ENCODE measurements at places on chromosomes 16 and 17. TPM values are rescaled to one million over a fixed set of nuclear protein-coding genes. Genes with fewer than 3 reads are reported as not detected.

DNA sequence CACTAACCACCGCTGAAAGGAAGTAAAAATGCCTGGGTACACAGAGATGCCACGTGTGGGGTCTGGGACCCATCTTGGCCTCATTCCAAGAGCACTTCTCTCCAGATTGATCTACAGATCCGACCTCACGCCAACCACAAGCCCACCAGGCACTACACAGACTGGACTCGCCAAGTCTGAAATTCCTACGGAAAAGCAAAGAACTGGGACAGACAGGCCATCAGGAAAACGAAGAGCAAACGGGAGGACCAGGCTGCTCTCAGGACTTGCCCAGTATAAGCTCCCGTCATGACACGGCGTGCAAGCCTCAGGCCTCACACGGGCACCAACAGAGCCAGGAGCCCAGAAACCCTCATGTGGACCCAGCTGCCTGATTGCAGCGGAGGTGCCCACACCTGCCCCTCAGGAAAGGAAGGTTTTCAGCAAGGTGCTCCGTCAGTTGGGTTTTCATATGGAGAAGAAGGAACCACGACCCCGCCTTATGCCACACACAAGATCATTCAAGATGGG is 20.1 kb upstream of the C16orf95 start:
- DNase-seq: no peak

GRCh38 chr16:17227278-17227677 is 243.5 kb downstream of the XYLT1 start:
- no peak for DNase-seq

GRCh38 chr16:55324285-55325079 is 479 bp downstream of the IRX6 start:
- no peak for DNase-seq

The CCT6B gene
- 2.1 TPM for total RNA-seq

DNA sequence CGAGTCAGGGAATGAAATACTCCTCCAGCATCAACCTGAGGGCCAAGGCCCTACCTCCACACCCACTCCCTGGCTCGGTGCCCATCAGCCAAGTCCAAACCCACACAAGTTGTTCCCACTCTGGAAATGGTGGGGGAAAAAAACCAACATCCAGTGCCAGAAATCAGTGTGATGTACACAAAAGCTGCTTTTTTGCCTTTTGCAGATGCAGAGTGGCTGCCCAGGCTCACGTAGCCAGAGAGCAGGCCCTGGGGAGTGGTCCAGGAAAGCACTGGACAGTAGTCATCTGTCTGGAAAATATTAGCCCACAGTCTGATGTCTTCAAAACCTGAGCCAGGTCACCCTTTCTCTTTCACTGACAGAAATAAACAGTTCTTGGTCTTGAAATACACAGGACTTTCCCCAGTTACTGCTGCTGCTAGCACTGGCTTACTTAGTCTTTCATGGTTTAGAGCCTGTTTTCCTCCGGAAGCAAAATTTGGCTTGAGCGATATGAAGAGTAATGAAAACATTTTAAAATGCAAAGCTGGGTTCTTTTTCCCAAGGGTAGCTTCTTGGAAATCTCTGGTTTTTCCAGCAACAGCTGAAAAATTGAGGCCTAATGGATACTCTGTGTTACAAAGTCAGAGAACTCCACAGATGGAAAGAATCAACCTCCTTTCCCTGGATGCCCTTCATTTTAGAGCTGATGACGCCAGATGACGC is 18.2 kb upstream of the NOS2 start:
- no peak for DNase-seq

The SNN gene
- total RNA-seq: 19.2 TPM

GRCh38 chr16:81315271-81316175 is 761 bp downstream of the GAN start:
- DNase-seq: peak; percentile 36

The CSH2 gene
- not detected for total RNA-seq

DNA sequence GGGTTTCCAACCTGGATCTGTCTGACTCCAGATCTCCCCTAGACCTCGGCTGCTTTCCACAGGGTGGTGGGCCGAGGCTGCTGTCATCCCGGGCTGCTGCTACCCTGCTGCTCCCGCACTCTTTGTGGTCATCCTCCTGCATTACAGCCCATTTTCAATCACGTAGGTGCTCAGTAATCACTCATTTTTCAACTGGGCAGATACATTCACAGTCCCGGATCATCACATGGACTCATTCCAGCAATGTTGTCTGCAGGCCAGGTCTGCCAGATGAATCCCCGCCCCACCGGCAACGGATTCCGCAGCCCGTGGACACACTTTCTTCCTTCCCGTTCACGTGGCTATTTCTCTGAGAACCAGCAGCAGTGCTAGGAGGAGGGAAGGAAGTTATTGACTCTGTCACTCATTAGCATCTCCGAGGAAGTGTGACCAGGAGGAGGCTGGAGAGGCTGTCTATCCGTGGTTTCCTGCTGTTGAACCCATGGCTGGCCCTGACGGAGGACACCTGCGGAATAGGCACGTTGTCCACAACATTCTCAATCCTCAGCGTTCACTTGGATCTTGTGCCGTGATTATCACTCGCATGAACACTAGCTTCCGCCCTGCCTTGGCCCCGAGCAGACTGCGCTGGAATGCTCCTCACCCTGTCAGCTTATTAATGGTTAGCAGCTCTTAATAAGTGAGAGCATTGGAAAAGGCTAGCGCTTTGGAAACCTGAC is 14.7 kb upstream of the ZCCHC14 start:
- DNase-seq: no peak

- no peak for DNase-seq
Measured at GRCh38 chr17:6352801-6353560, 81.9 kb downstream of the AIPL1 start.

The SOX8 gene
- total RNA-seq: 3.4 TPM

GRCh38 chr17:74276541-74277009 is 2.5 kb downstream of the DNAI2 start:
- no peak for DNase-seq

DNA sequence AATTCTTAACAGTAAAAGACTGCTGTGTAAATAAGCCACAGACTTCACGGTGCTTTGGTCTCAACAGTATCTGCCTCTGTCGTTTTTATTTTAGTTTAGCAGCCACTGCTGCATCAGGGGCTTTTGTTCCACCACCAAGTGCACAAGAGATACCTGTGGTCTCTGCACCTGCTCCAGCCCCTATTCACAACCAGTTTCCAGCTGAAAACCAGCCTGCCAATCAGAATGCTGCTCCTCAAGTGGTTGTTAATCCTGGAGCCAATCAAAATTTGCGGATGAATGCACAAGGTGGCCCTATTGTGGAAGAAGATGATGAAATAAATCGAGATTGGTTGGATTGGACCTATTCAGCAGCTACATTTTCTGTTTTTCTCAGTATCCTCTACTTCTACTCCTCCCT is 7.9 kb downstream of the HERPUD1 start:
- no peak for DNase-seq

The C17orf78 gene
- total RNA-seq: not detected

DNA sequence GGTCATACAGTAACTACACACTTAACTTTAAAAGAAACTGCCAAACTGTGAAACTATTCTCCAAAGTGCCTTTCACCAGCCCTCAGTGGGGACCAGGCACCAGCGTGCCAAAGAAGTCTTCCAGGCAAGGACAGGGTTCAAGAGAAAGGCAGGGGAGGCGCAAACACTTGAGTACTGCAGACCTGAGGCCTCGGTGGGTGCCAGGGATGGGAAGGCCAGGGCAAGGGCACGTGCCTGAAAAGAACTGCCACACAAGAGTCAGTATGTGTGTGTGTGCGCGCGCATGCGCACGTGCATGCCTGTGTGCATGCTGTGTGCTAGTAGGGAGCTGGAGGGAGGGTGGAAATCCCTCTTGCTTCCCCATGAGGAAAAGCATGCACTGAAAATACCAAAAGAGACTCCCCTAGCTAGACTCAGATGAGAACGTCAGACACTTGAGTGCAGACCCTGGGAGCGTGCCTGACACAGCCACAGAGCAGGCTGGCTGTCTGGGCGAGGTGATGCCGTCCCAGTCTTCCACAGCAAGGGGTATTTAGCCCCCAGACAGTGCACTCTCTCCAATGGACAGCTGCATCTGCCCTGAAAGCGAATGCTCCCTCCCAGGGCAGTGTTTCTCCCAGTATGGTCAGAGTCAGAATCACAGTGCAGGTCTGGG is 40.1 kb upstream of the GSG1L start:
- DNase-seq: no peak

The HOXB4 gene
- 4.5 TPM for total RNA-seq

DNA sequence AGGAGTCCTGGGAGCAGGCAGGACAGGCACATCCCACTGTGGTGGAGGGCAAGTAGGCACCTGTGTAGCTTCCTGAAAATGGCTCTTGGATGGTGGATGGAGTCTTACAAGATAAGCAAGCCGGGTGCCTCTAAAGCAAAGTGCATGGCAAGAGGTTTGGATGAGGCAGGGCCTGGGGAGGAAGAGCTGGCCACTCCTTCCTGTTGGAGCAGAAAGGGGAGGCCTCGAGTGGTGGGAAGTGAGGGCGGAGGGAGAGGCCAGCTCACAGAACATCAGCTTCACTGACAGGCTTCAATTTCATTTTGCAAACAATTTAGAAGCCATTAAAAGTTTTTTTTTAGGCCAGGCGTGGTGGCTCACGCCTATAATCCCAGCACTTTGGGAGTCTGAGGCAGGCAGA is 31.0 kb downstream of the CD300A start:
- DNase-seq: no peak

DNA sequence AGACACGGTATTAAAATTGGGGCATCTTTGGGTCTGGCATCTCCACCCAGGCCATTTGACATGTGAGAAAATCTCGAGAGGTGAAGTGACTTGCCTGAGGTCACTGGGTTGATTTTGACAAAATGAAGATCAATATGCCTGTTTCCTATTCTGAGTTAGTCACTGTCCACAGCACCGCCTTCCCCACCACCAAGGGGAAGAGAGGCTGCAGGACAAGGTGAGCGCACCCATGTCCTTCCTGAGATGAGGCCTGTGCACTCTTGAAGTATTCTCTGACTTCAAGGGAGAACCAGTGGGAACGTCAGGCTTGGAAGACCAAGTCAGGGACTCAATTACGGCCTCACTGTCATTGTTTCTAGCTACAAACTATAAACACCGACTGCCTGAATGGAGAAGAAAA is 49.9 kb upstream of the WSB1 start:
- no peak for DNase-seq

DNA sequence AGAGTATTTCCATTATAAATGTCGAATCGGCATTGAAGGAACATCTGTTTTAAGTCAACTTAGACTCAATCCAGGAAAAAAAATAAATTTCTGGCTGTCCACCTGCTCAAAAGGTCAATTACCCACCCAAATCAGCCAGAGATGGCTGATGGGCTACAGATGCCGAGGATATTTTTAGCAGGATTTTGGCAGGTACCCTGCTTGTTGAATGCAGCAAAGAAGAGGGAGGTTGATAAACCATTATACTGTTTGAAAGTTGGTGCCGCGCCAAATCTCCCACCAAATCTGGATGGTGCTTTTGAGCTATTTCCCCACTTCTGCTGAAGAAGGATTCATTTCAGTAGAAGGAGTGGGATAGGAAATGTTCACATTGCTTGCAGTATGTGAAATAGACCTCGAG is 537.7 kb downstream of the MAF start:
- no peak for DNase-seq

- no peak for DNase-seq
Measured at GRCh38 chr17:44152875-44153274, 11.1 kb downstream of the HROB start.

DNA sequence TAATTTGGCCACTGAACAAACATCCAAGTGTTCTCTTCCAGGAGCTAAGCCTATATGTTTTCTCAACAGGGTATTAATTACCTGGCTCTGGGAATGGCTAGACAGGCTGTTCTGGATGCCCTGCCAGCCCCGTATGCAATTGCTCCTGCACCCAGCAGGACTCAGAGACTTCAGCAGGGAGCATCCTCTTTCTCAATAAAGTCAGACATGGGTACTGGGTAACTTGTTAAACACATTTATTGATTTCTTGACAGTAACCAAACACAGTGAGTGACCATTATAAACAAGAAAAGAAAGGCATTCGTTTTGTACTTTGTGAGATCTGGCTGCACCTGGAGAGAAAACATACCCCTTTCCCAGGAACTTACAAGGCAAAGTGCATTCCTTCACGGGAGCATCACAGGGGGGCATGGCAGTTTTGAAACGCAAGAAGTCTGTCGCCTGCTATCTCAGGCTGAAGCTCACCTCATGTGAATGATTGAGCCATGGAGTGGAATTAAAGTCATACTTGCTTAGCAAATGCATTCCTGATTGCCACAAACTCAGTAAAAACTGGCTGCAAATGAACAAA is 369.8 kb downstream of the UTP18 start:
- no peak for DNase-seq

The FOXJ1 gene
- total RNA-seq: 0.20 TPM

GRCh38 chr16:10265770-10266615 is 83.8 kb upstream of the GRIN2A start:
- DNase-seq: no peak

The KRTAP9-8 gene
- not detected for total RNA-seq

- no peak for DNase-seq
Measured at GRCh38 chr16:84344781-84345180, 23.6 kb upstream of the ATP2C2 start.

The TEX19 gene
- not detected for total RNA-seq

- no peak for DNase-seq
Measured at GRCh38 chr16:89417352-89417751, 73.0 kb downstream of the ANKRD11 start.

DNA sequence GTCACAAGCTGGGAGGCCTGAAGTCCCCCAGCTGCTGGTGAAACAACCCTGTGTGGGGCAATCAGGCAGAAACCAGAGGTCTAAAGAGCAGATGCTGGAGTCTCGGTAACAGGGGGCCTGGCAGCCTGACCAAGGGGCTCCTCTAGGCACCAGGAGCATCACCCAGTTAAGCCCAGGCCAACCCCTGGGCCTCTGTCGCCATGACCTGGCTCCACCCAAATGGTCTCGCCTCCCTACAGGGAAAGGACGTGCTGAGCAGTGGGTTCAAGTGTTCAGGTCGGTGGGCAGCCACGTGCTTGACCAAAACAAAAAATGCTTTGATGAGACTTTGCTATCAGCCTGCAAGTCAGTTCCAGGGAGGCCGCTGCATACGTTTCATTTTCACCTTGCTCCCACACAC is 240.3 kb downstream of the ZNF423 start:
- no peak for DNase-seq

DNA sequence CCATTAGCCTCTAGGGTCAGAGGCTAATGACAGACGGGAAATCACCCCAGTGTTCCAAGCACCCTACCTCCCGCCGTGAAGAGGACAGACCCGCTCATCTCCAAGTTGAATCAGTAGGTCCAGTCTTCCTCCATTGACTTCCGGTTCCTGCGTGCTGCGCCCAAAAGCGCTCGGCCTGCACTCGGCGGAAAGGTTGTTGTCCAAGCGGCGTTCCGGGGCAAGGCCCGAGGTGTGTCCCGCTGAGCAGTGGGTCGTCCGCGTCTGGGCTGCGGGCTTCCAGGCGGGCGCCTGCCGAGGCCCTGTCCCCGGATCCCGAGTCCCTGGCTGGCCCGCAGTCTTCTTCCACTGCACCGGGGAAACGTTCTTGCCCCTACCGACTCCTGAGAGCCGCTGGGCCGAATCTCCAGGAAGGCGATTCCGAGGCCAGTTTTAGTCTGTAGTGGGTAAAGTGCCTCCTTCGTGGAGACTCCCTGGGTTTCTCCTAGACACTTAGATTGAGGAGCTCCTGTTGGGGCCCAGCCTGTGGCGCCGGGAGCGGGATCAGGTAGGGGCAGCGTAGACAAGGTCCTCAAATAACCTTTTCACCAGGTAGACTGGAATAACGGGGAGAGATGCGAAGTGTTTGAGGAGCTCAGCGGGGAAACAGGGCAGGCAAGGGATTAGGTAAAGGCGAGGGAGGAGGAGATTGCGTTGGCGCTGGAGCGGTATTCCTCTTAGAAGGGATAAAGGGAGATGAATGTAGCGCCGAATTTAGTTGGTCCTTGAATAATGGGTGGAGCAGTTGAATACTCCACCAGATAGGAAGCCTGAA is at the start of gene TEFM:
Gene TEFM (minus strand): TSS at position 138 of the 811 bp plus-strand sequence. CDS start 40 bp downstream, at position 98.
- DNase-seq: peak; percentile 84
